Esophagus mucosa (tissue), 1 donor: ENCODE measurements at places on chromosomes 3 and 15. TPM values are rescaled to one million over a fixed set of nuclear protein-coding genes. Genes with fewer than 3 reads are reported as not detected.

Gene RPL29
- 1,513 TPM for total RNA-seq

Gene PFN2
- 51.0 TPM for total RNA-seq

Gene SLC9C1
- total RNA-seq: not detected

Gene CCDC32
- total RNA-seq: 13.9 TPM

Gene MESP2
- 0.40 TPM for total RNA-seq

Gene POLR2H
- total RNA-seq: 46.0 TPM

Gene LRRN1
- 0.44 TPM for total RNA-seq

Gene ERC2
- total RNA-seq: 0.48 TPM

Gene MRAS
- total RNA-seq: 1.6 TPM

Gene ZNF592
- total RNA-seq: 12.6 TPM

Gene LTK
- 0.12 TPM for total RNA-seq

Gene HCLS1
- 5.1 TPM for total RNA-seq

Gene KY
- not detected for total RNA-seq

Gene EXD1
- total RNA-seq: not detected

Gene RPP25
- total RNA-seq: 4.0 TPM

Gene RLBP1
- not detected for total RNA-seq

Gene TMEM207
- total RNA-seq: not detected

Gene TP63
- 190 TPM for total RNA-seq

Gene LMOD3
- total RNA-seq: not detected

Gene MED12L
- 0.32 TPM for total RNA-seq

Gene PLCL2
- 0.80 TPM for total RNA-seq

Gene ERICH6
- total RNA-seq: not detected

Gene NOX5
- total RNA-seq: 0.44 TPM

Gene AGBL1
- total RNA-seq: not detected

Gene IQCF5
- not detected for total RNA-seq

Gene CTXND1
- 0.04 TPM for total RNA-seq

Gene GOLGA6B
- total RNA-seq: not detected

Gene UBAP1L
- 1.8 TPM for total RNA-seq

Gene NRROS
- total RNA-seq: 0.40 TPM

Gene FOXB1
- total RNA-seq: not detected
